ENCODE measurements at places on chromosomes 4 and X.

DNA sequence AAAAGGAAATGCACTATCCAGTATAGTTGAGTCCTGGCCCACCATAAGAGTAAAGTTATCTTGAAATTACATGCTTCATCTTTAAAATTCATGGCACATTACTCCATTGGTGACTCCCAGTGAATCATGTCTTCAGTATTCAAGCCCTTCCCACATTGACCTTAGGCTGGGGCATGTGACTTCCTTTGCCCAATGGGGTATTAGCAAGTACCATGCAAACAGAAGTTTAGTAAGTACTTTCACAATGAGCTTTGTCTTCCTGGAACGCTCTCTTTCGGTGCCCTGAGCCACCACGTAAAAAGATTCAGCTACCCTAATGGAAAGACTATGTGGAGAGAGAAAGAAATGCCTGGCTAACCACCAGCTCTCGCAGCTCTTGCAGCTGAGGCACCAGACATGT is 235.4 kb downstream of the HNRNPD start:
- H3K4me1 ChIP-seq = no peaks in the 10 kb centered on the region
- no peak overlapping the region for H3K4me3 ChIP-seq
- H3K27me3 ChIP-seq = no peaks in the 10 kb centered on the region
- H3K36me3 ChIP-seq = no peaks in the 10 kb centered on the region
- DNase-seq = no peak
- H3K27ac ChIP-seq = no peak overlapping the region

- DNase-seq = no peak
- no peaks in the 10 kb centered on the region for H3K27me3 ChIP-seq
- H3K36me3 ChIP-seq = no peaks in the 10 kb centered on the region
- H3K4me3 ChIP-seq = peak overlapping the region; percentile 56
- peaks cover 18% of the 10 kb centered on the region for H3K4me1 ChIP-seq
- peak overlapping the region; percentile 86 for H3K27ac ChIP-seq
Measured at GRCh38 chr4:107719207-107719921, 670 bp downstream of the PAPSS1 start.

GRCh38 chr4:141174457-141174856 is 41.2 kb upstream of the RNF150 start:
- DNase-seq = no peak
- H3K4me3 ChIP-seq = no peak overlapping the region
- no peaks in the 10 kb centered on the region for H3K36me3 ChIP-seq
- no peak overlapping the region for H3K27ac ChIP-seq
- H3K4me1 ChIP-seq = no peaks in the 10 kb centered on the region

GRCh38 chrX:12497832-12498591 is 293.2 kb upstream of the PRPS2 start:
- H3K4me3 ChIP-seq = no peak overlapping the region
- H3K27ac ChIP-seq = no peak overlapping the region
- DNase-seq = peak; percentile 19
- H3K27me3 ChIP-seq = no peaks in the 10 kb centered on the region

GRCh38 chr4:7427361-7427760 is 7.4 kb downstream of the PSAPL1 start:
- DNase-seq = no peak
- peaks cover 8% of the 10 kb centered on the region for H3K4me1 ChIP-seq
- no peak overlapping the region for H3K4me3 ChIP-seq
- H3K27ac ChIP-seq = no peak overlapping the region

- DNase-seq = peak; percentile 52
- no peaks in the 10 kb centered on the region for H3K36me3 ChIP-seq
- H3K4me3 ChIP-seq = no peak overlapping the region
- H3K27me3 ChIP-seq = no peaks in the 10 kb centered on the region
- H3K27ac ChIP-seq = no peak overlapping the region
Measured at GRCh38 chr4:152408514-152409327, 127.2 kb downstream of the FBXW7 start.

DNA sequence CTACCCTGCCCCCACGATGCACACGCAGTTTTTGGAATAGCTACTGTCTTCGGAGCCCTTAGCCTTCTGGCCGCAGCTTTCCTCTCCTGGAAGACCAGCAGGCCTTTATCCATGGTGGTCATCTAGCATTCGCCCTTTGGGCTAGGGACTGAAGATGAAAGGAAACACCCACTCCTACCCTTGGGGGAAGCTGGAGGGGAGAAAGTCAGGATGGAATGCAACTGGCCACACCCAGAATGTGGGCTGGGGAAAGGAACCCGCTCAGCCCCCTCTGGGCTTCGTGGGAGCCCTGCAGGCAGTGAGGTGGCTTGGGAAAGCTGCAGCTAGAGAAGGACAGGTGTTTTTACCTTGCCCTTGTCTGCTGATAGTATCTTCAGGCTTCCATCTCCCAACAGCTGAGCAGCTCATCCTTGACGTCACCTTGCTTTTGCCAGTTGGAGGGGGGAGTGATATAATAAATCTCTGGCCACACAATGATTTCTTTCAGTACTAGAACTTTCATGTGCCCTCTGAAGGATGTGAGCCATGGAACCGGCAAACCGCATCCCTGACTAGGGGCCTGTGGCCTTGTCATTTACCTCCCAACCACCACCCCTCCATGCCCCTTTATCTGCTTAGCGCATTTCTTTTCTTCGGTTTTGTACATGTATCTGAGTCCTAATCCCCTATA is 59.0 kb downstream of the ELF4 start:
- no peak overlapping the region for H3K4me3 ChIP-seq
- H3K4me1 ChIP-seq = no peaks in the 10 kb centered on the region
- no peaks in the 10 kb centered on the region for H3K36me3 ChIP-seq
- no peak overlapping the region for H3K27ac ChIP-seq

DNA sequence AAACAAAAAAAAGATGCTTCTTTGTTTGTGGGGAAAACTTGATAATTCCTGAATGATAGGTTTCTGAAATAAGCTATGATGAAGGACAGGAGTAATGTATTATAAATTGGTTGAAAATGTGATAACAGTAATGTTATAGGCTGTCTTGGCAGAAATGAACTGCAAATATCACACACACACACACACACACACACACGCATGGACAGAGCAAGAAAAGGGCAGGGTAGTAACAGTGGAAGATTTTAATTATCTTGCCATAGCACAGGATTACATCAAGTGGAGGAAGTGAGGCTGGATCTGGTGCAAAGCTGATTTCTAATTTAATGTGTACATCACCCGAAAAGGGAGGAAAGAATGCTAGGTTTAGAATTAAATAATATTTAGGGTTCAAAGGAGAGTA is 97.5 kb upstream of the CXXC4 start:
- H3K4me3 ChIP-seq = no peak overlapping the region
- no peaks in the 10 kb centered on the region for H3K36me3 ChIP-seq
- H3K27me3 ChIP-seq = no peaks in the 10 kb centered on the region
- no peaks in the 10 kb centered on the region for H3K4me1 ChIP-seq
- peak overlapping the region; percentile 53 for H3K27ac ChIP-seq

DNA sequence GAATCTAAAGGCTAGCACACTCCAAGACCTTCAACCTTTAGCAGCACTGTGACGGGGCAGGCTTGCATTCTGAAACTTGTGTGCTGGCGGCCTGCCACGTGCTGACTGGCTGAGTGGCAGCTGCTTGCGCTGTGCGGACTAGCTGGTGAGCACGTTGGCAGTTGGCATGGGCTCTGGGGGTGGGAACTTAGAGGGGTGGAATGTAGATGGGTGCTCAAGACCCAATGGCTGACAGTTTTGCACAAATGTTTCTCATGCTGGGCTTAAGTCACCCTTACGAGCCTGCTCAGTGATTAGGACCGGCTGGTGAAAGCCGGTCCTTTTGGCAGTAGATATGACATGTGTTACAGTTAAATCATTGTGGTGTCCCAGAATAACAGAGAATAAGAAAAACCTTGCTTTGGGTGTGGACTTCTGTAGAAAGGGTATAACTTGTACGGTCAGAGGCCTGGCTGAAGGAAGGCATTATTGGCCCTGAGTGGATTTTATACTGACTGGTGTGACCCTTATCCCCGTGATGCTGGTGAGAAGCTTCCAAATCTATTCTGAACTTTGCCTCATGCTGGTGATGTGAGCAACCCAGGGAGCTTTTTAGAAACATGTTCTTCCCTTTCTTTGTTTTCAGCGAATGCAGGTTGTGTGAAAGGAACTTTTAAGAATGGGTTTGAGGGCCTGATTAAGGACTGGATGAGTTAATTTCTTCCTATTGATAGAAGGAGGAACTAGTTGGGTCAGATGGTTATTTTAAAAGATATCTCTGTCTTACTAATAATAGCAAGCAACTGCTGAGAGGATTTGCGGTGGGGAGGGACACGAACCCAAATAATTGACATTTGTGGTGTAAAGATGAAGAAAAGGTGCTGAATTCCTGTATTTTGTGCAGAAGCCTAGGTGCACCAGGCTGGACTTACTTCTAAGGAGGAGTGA is 107.4 kb upstream of the SLC4A4 start:
- H3K27me3 ChIP-seq = no peaks in the 10 kb centered on the region
- H3K4me3 ChIP-seq = no peak overlapping the region
- H3K36me3 ChIP-seq = no peaks in the 10 kb centered on the region
- no peak overlapping the region for H3K27ac ChIP-seq

- H3K4me3 ChIP-seq = no peak overlapping the region
- H3K27ac ChIP-seq = no peak overlapping the region
- H3K36me3 ChIP-seq = no peaks in the 10 kb centered on the region
- H3K4me1 ChIP-seq = peaks cover 6% of the 10 kb centered on the region
Measured at GRCh38 chr4:108854786-108855185, 91.9 kb upstream of the ETNPPL start.

- DNase-seq = peak; percentile 26
- H3K36me3 ChIP-seq = no peaks in the 10 kb centered on the region
- H3K4me3 ChIP-seq = no peak overlapping the region
- no peak overlapping the region for H3K27ac ChIP-seq
Measured at GRCh38 chrX:104913348-104913747, 307.1 kb downstream of the TEX13A start.

GRCh38 chrX:95441836-95442235 is 1242.8 kb upstream of the DIAPH2 start:
- no peaks in the 10 kb centered on the region for H3K27me3 ChIP-seq
- no peak overlapping the region for H3K27ac ChIP-seq
- no peaks in the 10 kb centered on the region for H3K36me3 ChIP-seq
- H3K4me3 ChIP-seq = no peak overlapping the region
- H3K4me1 ChIP-seq = no peaks in the 10 kb centered on the region

DNA sequence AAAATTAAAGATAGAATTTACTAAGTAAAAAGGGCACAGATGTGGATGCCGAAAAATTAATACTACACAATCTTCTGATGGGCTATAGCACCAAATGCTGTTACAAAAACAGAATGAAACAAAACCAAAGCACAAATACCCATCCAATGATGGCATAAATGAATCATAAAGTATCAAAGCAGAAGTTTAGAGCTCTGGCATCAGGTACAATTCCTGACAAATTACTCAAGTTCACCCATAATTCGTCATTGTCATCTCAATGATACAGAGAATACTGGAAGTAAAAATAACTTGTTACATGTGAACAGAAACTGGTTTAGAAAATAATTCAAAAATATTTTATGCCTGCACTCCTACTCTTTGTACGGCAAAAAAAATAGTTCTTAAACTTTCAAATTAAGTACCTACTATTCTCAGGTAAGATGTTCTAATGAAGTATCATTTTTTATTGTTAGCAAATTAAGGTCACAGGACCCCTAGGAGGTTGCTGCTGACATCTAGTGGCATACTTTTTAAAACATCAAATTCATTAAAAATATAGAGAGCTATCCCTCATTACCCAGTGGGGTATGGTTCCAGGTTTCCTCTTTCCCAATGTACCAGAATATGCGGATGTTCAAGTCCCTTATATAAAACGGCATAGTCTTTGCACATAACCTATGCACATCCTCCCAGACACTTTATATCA is 126.1 kb downstream of the INPP4B start:
- no peaks in the 10 kb centered on the region for H3K4me1 ChIP-seq
- no peak overlapping the region for H3K27ac ChIP-seq
- H3K36me3 ChIP-seq = no peaks in the 10 kb centered on the region
- no peaks in the 10 kb centered on the region for H3K27me3 ChIP-seq
- DNase-seq = peak; percentile 14

DNA sequence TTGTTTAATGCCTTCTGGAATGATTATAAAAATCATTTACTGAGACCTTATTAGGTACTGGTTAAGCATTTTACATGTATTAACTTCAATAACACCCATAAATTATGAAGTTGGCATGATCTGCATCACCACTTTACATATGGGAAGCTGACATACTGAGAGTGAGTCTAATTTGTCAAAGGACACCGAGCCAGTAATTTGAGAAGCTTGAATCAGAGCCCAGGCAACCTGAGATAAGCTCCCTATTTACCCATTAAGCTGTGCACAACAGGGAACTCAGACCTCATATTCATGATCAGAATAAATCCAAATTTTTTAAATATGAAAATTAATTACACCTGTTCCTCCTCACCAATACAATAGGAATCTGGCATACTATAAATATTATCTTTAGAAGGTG is 247.9 kb upstream of the EPHA5 start:
- no peak overlapping the region for H3K27ac ChIP-seq
- H3K27me3 ChIP-seq = no peaks in the 10 kb centered on the region
- DNase-seq = no peak
- H3K4me3 ChIP-seq = no peak overlapping the region

GRCh38 chr4:176794651-176795050 is 1.9 kb upstream of the VEGFC start:
- peaks cover 28% of the 10 kb centered on the region for H3K27me3 ChIP-seq
- no peak for DNase-seq
- H3K27ac ChIP-seq = no peak overlapping the region
- H3K36me3 ChIP-seq = no peaks in the 10 kb centered on the region
- no peaks in the 10 kb centered on the region for H3K4me1 ChIP-seq
- H3K4me3 ChIP-seq = no peak overlapping the region

DNA sequence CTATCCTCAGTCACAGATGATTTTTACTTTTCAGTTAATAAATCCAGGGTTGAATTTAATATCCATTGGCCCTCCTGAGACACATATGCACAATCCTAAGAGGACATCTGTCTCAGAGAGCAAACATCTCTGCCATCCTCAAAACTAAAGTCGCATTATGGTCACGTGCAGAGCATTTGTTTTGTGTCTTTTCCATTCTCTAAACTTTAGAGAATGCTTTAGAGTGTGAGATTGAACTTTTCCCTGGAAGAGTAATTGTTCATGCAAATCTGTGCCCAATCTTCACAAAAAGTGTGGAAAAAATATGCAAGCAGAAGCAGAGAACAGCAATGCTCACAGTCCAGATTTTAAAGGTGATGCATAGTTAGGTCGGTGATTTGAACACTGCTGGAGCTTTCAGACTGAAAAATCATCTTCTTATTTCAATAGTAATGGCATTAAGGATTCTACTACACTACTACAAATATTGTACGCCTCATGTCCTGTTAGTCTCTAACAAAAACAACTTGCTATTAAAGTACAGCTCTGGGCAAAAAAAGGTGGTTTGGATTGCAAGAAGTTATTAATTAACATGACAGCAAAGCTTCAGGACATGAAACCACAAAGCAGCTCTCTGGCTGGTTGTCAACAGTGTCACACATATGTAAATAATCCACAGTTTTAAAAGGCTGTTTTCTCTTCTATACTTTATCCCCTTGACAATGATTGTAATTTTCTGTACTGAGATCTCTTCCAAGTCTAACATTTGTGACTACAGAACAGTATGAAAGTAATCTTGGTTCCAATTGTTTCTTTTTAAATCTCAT is 19.9 kb downstream of the DCHS2 start:
- no peaks in the 10 kb centered on the region for H3K27me3 ChIP-seq
- H3K4me1 ChIP-seq = no peaks in the 10 kb centered on the region
- no peak overlapping the region for H3K4me3 ChIP-seq
- peak; percentile 16 for DNase-seq
- H3K36me3 ChIP-seq = no peaks in the 10 kb centered on the region
- no peak overlapping the region for H3K27ac ChIP-seq

Data from hepatocyte (in vitro differentiated cells).